ENCODE measurements at places on chromosomes 6 and 20.

DNA sequence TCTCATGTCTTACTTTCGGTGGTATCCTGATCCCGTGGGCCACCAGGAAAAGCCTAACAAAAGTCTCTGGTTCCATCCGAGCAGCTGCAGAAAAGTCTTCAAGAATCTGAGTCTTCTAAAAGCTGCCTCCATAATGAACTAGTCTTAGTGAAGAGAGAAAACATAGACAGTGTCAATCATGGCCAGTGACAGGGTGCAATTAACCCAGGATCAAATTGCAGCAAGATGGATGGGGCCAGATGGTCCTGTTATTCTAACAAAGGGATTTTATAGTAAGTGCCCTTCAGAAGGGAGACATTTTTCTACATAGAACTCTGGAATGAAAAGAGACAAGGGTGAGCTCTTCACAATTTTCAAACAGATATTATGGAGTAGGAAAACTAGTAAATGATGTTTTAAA, 281.6 kb upstream of the ZFP64 start:
- DNase-seq, result peak; percentile 19

- no peak for DNase-seq
These were observed 190.1 kb downstream of the CDH4 start for GRCh38 chr20:61442075-61442670.

GRCh38 chr6:106197441-106197840, 111.3 kb downstream of the PRDM1 start:
- no peak for DNase-seq

- no peak for DNase-seq
These were observed 105.4 kb upstream of the RIN2 start for GRCh38 chr20:19652591-19653026.

- no peak for DNase-seq
These were observed 17.1 kb upstream of the TINAG start for GRCh38 chr6:54291146-54291545.

- no peak for DNase-seq
These were observed 97.2 kb upstream of the TNFAIP3 start for GRCh38 chr6:137769797-137770362.

GRCh38 chr20:63558804-63559484, 5.0 kb downstream of the FNDC11 start:
- DNase-seq, result no peak

- DNase-seq, result no peak
These were observed 50.0 kb upstream of the FOXO3 start for GRCh38 chr6:108510461-108511319.

DNA sequence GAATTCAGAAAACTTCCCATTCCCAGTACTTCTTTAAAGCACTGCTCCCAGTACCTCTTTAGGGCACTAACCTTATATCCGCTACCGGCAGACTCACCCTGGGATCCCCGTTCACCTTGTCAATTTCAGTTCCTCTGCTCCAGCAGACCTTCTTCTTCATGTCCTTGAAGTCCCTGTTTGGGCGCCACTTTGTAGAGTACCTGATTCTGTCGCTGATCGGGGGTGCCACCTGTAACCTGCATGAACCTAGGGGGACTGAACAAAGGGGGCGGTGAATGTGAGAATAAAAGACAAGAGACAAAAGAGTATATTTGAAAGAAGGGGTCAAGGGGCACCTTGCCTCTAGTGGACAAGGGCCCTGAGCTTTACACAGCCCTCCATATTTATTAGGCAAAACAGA, 4.9 kb upstream of the GINS1 start:
- DNase-seq, result no peak

DNA sequence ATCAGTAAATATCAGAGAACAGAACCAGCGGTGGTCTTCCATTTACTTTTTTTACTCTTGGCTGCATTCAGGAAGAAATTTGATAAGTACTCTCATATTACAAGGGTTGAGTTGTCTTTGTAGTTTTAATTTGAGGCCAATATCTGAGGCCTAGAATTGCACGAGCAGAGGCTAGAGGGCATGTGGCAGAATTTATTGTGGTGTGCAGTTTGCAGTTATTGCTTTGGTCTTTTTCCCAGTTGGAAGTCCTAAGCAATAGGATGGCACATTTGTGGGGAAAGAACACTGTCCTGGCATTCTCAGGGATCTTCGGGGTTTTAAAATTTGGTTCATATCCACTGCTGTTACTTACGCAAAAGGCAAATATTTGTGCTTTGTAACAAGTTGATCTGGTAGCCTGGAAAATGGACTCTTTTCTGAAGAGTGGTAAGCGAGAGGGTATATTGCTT, 66.0 kb downstream of the CTNNBL1 start:
- no peak for DNase-seq

- DNase-seq, result no peak
These were observed 3.1 kb upstream of the POU3F2 start for GRCh38 chr6:98831057-98831958.

- no peak for DNase-seq
These were observed 918 bp upstream of the TRIM38 start for GRCh38 chr6:25961619-25962148.

- DNase-seq, result no peak
These were observed 65.0 kb upstream of the IFNGR1 start for GRCh38 chr6:137283940-137284810.

- no peak for DNase-seq
These were observed 187.4 kb upstream of the JARID2 start for GRCh38 chr6:15058200-15059061.

DNA sequence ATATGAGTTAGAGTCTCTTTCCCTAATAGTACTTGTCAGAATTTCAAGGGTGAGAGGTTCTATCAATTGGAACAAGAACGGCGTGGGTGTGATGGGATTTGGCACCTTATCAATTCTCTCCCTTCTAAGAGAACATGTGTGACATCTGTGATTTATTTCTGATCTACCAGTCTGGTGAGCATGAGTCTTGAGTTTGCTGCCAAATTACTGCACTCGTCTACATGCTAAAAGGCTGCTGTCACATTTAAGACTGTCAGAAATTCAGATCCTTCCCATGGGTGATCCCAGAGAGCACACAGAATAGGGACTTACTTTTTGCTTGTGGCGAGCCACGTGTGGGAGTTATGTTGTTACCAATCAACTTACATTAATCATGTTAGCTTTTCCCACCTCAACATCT, 370.2 kb upstream of the SASH1 start:
- DNase-seq, result no peak

GRCh38 chr20:1171461-1172093, 13.2 kb downstream of the TMEM74B start:
- no peak for DNase-seq

GRCh38 chr20:49281059-49281912, 3.4 kb upstream of the ZNFX1 start:
- DNase-seq, result no peak

GRCh38 chr20:50111829-50112495, 988 bp downstream of the UBE2V1 start:
- DNase-seq, result no peak

DNA sequence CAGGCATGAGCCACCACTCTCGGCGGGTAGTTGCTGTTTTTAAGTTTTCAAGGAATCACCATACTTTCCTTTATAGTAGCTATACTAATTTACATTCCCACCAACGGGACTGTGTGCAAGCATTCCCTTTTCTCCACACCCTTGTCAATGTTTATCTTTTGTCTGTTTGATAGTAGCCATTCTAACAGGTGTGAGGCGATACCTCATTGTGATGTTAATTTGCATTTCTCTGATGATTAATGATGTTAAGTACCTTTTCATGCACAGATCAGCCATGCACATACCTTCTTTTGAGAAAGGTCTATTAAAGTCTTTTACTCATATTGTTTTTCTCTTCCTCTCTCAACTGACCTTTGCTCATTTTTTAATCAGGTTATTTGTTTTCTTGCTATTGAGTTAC, 43.0 kb upstream of the CCND3 start:
- no peak for DNase-seq

DNA sequence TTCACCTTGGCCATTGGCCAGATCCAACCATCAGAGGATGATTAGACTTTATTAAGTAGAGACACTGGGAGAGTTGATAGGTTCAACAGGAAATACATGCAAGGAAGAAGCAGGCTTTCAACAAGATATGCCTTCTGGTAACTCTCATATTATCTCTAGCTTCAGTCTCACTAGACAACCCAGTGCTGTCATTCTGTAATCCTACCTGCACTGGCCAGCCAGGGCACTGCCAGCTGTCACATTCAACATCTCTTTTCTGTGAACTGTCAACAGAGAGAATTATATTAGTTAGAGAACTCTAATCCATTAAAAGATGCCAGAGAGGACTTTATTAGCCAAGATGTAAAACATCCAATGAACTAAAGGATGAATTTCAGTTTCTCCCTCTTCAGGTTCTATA, 337.9 kb upstream of the JAG1 start:
- DNase-seq, result no peak

- no peak for DNase-seq
These were observed 9.2 kb downstream of the SMIM28 start for GRCh38 chr6:138386897-138387296.

DNA sequence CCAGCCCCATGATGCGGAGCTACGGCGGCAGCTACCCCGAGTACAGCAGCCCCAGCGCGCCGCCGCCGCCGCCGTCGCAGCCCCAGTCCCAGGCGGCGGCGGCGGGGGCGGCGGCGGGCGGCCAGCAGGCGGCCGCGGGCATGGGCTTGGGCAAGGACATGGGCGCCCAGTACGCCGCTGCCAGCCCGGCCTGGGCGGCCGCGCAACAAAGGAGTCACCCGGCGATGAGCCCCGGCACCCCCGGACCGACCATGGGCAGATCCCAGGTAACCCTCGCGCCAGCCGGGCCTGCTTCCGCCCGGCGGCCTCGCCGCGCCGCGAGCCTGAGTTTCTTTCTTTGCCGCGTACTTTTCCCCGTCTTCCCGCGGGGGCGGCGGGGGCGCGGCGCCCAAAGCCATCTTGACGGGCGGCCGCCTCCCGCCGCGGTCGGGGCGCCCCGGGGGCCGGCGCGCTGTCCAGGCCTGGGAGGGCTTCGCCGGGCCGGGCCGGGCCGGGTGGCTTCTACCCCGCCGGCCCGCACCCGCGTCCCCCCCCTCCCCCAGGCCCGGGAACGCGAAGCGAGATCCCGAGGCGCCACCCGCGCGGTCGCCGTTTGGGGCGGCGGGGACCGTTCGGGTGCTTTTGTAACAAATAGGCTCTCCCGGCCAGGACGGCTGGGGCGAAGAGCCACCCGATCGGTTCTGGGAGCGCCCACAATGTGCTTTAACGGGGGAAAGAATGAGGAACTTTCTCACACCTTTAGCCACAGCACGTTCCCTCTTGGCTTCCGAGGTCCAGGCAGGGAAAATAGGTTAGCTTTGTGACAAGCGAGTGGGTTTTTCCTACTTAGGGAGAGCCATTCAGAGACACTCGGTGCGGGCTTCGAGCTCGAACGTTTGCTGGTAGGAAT, 2.3 kb downstream of the ARID1B start:
- DNase-seq, result peak; percentile 6

- DNase-seq, result no peak
These were observed 10.4 kb upstream of the FOXP4 start for GRCh38 chr6:41535766-41536165.

- no peak for DNase-seq
These were observed 8.5 kb upstream of the SNRPC start for GRCh38 chr6:34748757-34749156.

DNA sequence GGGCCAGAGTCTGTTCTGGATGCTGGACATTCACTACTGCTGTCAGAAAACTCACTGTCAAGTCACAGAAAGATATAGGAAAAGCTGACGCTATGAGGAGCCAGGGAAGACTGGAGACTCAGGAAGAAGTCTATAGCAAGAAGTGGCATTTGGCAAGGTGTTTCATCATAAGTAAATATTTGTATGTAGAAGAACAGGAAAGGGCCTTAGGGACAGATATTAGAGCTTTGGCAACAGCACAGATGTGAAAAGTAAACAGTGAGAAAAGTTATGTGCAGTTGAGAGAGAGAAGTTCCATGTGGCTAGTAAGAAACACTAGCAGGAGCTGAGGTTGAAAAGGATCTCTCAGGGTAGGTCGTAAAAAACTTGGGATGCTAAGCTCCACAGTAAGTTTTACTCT, 868.9 kb downstream of the PHF3 start:
- DNase-seq, result no peak

GRCh38 chr6:138196122-138196738, 22.1 kb downstream of the PBOV1 start:
- no peak for DNase-seq

DNA sequence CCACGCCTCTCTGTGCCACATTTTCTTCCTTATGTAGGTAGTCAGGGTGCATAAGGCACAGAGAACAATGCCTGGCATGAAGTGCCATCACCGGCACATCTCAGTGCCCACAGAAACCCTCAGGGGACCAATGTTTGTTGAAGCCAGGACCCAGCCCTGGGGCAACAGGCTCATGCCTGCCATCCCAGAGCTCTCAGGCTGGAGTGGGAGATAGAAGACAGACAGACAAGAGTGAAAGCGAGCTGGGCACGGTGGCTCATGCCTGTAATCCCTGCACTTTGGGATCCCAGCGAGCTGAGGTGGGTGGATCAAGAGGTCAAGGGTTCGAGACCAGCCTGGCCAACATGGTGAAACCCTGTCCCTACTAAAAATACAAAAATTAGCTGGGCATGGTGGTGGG, 13.5 kb downstream of the EFCAB8 start:
- no peak for DNase-seq

GRCh38 chr6:7833751-7834070, 76.9 kb downstream of the TXNDC5 start:
- no peak for DNase-seq

DNA sequence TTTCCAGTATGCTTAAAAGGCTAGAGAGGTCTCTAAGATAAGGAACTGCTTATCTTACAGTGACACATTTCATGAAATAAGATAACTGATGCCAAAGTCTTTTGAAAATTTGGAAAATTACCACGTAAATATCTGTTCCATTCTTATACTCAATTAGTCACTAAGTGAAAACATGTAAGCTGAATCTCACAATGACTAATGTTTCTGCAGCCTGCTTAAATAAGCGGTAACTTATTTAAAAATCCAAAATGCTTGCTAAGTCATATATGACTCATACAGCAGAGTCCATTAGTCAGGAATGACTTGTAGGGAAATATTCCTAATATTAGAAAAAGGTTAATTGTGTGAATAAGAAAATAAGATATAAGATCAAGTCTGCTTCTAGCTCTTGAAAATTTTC, 27.8 kb upstream of the LGSN start:
- DNase-seq, result no peak

DNA sequence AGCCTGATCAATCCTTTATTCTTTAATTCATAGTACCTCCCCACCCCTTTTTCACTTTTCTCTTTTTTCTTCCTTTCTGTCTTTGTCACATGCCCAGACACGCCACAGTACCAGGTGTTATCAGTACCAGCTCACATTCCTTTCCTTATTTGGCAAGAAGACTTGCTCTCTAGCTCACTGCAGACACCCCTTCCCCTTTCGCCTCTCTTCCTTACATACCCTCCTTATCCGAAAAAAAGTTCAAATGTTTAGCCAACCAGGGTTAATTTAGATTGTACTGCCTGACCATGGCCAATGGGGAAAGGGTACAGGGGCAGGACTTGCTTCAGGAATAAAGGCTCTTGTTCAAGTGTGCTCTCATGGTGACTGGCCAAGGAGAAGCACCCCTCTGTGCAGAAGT, 9.3 kb upstream of the SIRPB2 start:
- peak; percentile 15 for DNase-seq

GRCh38 chr6:39931607-39932006, 2.7 kb downstream of the MOCS1 start:
- no peak for DNase-seq

GRCh38 chr6:26351544-26351953, 13.4 kb upstream of the BTN3A2 start:
- no peak for DNase-seq

- DNase-seq, result peak; percentile 76
These were observed 16.0 kb downstream of the FOXP4 start for GRCh38 chr6:41561931-41562911.
